Esophagus squamous epithelium (tissue), 5 donors: ENCODE measurements at places on chromosomes 6 and 20.

GRCh38 chr6:25958700-25959162 lies 3.9 kb upstream of the TRIM38 start:
- DNase-seq = no peak

DNA sequence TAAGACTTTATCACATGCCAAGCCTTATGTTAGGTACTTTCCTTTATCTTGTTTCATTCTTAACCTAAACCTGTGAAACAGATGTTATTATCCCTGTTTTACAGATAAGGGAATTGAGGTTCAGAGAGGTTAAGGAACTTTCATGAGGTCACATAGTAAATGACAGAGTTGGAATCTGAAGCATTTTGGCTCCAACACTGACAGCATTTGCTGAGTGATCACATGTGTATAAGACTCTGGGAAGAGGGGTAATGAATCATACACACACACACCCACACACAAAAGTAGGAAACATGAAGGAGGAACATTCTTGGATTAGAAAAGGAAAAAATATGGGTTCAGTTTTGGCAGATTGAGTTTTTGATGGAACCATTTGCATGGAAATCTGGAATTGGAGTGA lies 212.5 kb downstream of the GJA1 start:
- DNase-seq = no peak

DNA sequence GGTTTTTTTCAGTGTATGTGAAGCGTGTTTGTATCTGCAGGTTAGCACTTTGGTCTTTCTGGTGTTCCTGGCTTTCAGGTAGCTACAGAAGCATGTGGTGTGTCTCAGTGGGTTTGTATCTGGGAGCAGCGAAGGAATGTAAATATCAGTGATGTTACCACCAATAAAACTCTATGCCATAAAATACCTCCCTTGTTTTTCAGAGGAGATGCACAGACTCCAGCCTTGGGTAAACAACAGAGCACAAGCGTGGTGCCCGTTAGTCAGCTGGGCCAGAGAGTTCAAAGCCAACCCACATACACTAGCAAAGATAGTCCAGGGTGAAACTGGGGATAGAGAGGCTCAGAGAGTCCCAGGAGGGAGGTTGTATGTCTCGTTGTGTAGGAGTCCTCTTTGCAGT lies 393.8 kb downstream of the SMOC2 start:
- no peak for DNase-seq

DNA sequence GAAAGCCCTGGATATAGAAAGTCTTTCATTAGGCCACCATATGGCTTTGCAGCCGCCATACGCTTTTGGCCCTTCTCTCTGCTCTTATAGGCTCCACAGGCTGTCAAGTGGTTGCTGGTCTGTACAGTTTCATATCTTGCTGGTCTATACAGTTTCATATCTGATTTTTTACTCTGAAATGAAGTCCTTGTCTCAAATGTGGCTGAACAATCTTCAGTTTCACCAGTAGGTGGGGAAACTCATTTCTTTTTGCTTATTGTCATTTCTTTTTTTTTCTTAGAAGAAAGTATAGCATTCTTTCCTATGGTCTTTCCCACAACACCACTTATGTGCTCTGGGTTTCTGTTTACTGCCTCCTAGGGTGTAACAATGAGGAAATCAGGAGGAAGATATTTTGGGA lies 771.4 kb upstream of the MMS22L start:
- no peak for DNase-seq

- no peak for DNase-seq
Observed at GRCh38 chr20:33635341-33635740, 26.8 kb upstream of the C20orf144 start.

- DNase-seq = no peak
Observed at GRCh38 chr6:54236984-54237383, 71.3 kb upstream of the TINAG start.

GRCh38 chr6:139841794-139842215 lies 467.4 kb upstream of the CITED2 start:
- DNase-seq = no peak

- DNase-seq = no peak
Observed at GRCh38 chr6:38460186-38460585, 179.5 kb downstream of the BTBD9 start.

- DNase-seq = no peak
Observed at GRCh38 chr6:54156650-54157250, 45.5 kb downstream of the MLIP start.

DNA sequence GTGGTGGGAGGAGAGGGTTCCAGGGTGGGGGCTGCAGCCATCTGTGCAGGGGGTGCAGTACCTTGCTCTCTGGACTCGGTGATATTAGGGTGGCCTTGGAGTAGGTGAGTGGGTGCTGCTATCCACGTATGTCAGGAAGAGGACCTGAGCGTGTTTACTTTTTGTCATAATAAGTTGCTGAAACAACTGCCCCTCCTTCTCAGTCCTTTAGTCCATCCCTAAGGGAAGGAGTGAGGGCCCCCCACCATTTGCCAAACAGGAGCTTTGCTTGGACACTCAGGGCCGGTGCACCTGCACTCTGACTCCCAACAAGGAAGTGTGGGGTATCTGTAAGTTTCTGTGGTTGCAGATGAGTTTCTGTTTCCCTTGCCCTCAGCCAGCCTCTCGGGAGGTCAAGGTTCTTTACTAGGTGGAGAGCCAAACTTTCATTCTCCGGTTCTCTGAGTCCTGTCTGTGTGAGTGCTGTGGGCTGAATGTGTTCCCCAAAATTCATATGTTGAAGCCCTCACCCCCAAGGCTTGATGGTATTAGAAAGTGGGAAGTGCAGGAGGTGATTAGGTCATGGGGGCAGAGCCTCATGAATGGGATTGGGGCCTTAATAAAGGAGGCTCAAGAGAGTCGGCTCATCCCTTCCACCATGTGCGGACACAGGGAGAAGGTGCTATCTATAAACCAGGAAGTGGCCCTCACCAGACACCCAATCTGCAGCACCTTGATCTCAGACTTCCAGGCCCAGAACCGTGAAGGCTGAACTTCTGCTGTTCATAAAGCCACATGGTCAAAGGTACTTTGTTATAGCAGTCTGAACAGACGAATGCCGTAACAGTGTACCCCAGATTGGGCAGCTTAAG lies 19.6 kb upstream of the CCR6 start:
- DNase-seq = no peak

- DNase-seq = no peak
Observed at GRCh38 chr6:46706464-46706863, 18.8 kb downstream of the TDRD6 start.

DNA sequence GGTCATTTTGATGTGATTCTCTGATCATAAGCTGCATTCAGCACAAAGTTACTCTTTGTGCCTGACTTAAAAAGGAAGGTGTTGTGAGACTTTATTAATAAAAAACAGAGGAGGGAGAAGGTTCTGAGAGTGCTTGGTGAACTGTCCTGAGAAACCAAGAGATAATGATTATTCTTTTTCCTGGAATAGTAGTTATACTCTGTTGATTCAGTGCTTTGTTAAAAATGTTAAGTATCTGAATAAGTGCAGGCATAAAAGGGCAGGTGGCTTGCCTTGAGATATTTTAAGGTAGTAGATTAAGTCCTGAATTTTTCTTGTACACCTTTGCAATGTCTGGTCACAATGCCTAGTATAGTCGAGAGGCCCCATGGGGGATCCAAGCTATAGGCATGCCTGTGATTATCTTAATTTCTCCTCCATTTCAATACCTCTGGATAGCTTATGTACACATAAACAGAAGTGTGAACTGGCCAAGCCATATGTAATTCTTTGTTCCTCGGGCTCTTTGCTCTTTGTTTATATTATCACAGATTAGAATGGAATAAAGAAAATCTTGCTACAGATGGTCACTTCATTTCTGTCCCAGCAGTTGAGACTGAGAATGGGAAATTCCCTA lies 50.0 kb downstream of the SOBP start:
- no peak for DNase-seq

- no peak for DNase-seq
Observed at GRCh38 chr6:33118525-33119123, 42.8 kb downstream of the HLA-DPB1 start.

- no peak for DNase-seq
Observed at GRCh38 chr20:23093613-23094012, 7.5 kb upstream of the CD93 start.

- no peak for DNase-seq
Observed at GRCh38 chr6:17728551-17729222, 22.0 kb upstream of the NUP153 start.

DNA sequence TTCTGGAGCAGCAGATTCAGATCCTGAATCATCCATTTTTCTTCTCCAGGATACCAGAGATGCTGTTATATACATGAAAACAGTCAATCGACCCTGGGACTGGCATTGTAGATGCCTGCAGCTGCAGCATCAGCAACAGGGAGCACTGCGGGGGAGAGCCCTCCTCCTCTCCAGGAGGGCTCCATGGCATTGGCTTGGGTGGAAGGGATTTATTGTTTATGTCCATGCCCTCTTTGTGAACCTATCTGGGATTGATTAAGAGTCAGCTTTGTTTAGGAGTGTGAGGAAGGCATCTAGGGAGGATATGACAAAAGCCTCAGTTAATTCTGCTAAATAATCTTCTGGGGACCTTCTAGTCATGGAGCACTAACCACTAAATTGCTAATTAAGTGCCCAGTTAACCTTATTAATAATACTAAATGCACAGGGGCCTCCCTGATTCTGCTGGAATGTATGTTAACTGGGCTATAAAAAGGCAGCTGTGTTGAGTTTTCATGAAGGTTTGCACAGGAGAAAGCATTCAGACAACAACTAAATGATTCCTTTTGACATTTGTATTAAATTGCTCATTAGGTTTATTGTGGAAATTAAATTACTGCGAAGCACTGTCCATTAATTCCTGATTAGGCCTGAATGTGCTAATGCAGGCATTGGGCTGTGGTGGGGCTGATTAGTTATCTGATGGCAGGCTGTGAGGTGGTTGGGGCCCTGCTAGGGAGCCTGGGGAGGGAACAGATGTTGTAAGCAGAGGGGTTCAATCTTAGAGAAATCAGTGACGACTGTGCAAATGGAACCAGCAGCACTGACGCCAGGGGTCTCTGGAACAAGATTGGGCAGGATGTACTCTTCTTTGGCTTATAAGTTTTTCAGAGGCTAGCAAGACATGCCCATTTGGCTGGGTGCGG lies 57.6 kb downstream of the IMPG1 start:
- no peak for DNase-seq

GRCh38 chr6:168297643-168298042 lies 21.9 kb downstream of the DACT2 start:
- DNase-seq = no peak

DNA sequence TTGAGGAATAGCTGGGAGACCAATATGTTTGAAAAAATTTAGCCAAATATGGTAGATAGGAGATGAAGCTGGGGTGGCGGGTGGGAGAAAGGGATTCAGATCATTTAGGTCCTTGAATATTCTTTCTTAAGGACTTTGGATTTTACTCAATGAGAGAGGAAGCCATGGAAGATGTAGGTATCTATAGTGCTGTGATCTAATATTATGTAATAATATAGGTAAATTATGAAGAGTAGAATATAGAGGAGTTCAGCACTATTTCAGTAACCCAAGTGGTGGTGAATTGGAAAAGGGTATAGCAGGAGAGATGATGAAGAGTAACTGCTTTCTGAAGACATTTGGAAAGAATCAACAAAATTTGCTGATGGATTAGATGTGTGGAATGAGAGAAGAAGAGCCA lies 417.6 kb downstream of the UTRN start:
- no peak for DNase-seq

DNA sequence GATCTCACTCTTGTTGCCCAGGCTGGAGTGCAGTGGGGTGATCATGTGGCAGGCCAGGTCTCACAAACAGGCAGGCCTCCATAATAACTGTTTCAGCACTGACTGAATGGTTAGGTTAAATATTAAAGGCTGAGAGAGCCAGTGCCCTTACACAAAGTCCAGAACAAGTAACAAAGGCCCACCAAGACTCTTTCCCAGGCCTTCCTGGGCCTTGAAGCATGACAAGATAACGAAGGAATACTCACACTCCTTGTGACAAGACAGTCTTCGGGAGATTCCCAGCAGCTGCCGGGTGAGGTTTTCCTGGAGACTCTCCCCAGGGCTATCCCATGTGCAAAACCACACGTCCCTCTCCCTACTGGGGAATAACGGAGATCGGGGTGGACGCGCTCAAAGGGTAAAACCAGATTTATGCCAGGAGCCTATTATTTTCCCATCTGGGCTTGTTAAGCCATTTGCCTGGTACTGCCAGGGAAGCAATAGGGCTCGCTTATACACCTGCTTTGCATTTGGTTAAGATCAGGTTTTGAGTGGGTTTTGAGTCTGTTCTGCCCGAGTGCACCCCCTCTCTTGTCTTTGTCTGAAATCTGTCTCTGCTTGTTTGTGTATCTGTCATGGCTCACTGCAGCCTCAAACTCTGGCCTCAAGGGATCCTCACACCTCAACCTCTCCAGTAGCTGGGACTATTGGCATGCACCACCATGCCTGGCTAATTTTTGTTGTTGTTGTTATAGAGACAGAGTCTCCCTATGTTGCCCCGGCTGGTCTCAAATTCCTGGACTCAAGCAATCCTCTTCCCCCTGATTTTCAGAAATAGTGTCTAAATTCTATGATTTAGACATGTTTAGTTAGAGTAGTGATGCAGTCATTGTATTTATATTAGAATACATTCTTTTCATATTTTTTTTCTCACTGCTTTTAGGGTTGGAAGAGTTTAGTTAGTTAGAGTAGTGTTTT lies 1.4 kb upstream of the ENPP3 start:
- DNase-seq = no peak

DNA sequence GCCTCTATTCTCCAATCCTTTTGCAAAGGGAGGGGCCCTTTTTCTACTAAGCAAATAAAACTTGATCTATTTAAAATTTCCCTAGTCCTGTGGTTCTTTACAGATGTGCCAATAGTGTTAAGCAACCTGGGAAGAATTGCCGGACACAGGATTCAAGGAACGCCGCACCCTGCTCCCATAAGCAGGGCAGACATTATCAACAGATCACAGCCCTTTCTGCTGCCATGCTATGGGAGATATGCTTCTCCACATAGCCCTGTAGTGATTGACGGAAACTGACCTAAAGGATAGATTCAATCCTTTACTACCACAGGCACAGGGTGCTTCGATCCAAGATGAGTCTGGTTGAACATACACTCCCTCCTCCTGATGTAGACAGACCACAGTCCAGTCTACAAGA lies 118.4 kb upstream of the TRAF3IP2 start:
- no peak for DNase-seq

- no peak for DNase-seq
Observed at GRCh38 chr6:45741437-45742171, 274.1 kb downstream of the CLIC5 start.

- no peak for DNase-seq
Observed at GRCh38 chr6:72133324-72133723, 247.0 kb downstream of the RIMS1 start.

GRCh38 chr20:52083627-52084232 lies 107.8 kb downstream of the ZFP64 start:
- DNase-seq = no peak

- no peak for DNase-seq
Observed at GRCh38 chr6:44049163-44049988, 77.9 kb downstream of the MRPL14 start.
